ENCODE measurements at places on chromosomes 6 and 20.

GRCh38 chr20:59816146-59816738, 117.2 kb downstream of the SYCP2 start:
- no peaks in the 10 kb centered on the region for H3K4me1 ChIP-seq
- no peak overlapping the region for H3K4me3 ChIP-seq
- H3K27ac ChIP-seq, result no peak overlapping the region
- H3K36me3 ChIP-seq, result no peaks in the 10 kb centered on the region
- DNase-seq, result no peak

GRCh38 chr20:4138056-4138455, 122.7 kb upstream of the RNF24 start:
- peaks cover 5% of the 10 kb centered on the region for H3K27me3 ChIP-seq
- no peak overlapping the region for H3K27ac ChIP-seq
- no peaks in the 10 kb centered on the region for H3K36me3 ChIP-seq
- no peak for DNase-seq

GRCh38 chr6:163741743-163742363, 327.3 kb downstream of the QKI start:
- peaks cover 15% of the 10 kb centered on the region for H3K4me1 ChIP-seq
- no peaks in the 10 kb centered on the region for H3K36me3 ChIP-seq
- no peaks in the 10 kb centered on the region for H3K27me3 ChIP-seq
- H3K27ac ChIP-seq, result no peak overlapping the region
- no peak for DNase-seq
- H3K4me3 ChIP-seq, result no peak overlapping the region

- no peaks in the 10 kb centered on the region for H3K36me3 ChIP-seq
- no peak overlapping the region for H3K4me3 ChIP-seq
- no peak for DNase-seq
- no peaks in the 10 kb centered on the region for H3K4me1 ChIP-seq
Observed at GRCh38 chr6:41453244-41453643, 92.9 kb upstream of the FOXP4 start.

DNA sequence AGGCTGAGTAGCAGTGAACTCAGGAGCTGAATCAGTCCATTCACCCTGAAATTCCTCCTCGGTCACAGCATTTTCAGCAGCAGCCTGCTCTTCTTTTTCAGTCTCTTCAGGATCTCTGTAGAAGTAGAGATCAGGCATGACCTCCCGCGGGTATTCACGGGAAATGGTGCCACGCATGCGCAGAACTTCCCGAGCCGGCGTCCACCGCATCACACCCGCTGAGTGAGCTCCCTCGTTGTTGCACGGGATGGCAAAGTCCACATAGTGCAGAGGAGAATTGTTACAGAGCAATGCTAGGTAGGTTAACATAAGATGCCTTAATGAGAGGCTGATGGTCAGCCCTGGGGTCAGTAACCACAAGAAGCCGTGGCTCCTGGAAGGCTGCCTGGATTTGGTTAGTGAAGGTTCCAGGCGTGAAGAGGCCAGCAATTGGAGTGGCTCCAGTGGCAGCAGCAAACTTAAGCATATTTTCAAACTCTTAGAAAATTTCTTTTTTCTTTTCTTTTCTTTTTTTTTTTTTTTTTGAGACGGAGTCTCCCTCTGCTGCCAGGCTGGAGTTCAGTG, 113.5 kb upstream of the HDAC2 start:
- peaks cover 2% of the 10 kb centered on the region for H3K27me3 ChIP-seq
- no peaks in the 10 kb centered on the region for H3K4me1 ChIP-seq
- H3K27ac ChIP-seq, result no peak overlapping the region

GRCh38 chr6:85685713-85686112, 43.0 kb upstream of the SYNCRIP start:
- DNase-seq, result no peak
- peaks cover 2% of the 10 kb centered on the region for H3K27me3 ChIP-seq
- no peaks in the 10 kb centered on the region for H3K36me3 ChIP-seq
- no peak overlapping the region for H3K27ac ChIP-seq
- no peaks in the 10 kb centered on the region for H3K4me1 ChIP-seq
- no peak overlapping the region for H3K4me3 ChIP-seq

- no peaks in the 10 kb centered on the region for H3K27me3 ChIP-seq
- H3K4me3 ChIP-seq, result no peak overlapping the region
- H3K27ac ChIP-seq, result no peak overlapping the region
- H3K4me1 ChIP-seq, result no peaks in the 10 kb centered on the region
- DNase-seq, result no peak
Observed at GRCh38 chr20:61307686-61308476, 55.8 kb downstream of the CDH4 start.

GRCh38 chr6:138222901-138223546, 4.7 kb upstream of the PBOV1 start:
- H3K4me1 ChIP-seq, result no peaks in the 10 kb centered on the region
- peaks cover 3% of the 10 kb centered on the region for H3K27me3 ChIP-seq
- no peak for DNase-seq

DNA sequence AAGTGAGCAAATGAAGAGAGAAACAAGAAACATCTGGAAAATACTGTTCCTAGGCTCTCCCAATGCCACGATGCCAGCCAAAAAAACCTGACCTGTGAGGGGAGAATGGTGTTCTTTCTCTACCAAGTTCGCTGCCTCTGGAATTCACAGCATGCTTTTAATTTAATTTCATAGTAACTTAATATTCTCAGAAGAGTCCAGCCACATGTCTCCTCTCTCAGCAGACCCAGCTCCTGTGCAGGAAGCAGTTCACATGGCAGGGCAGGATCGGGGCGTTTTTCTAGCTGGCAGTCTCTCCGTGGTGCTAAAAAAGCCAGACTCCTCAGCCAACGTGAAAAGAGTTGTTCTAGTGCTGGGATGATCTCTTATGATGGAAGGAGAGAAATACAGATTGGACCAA, 57.5 kb downstream of the BFSP1 start:
- H3K27me3 ChIP-seq, result no peaks in the 10 kb centered on the region
- H3K4me1 ChIP-seq, result no peaks in the 10 kb centered on the region
- no peak overlapping the region for H3K27ac ChIP-seq
- DNase-seq, result no peak

DNA sequence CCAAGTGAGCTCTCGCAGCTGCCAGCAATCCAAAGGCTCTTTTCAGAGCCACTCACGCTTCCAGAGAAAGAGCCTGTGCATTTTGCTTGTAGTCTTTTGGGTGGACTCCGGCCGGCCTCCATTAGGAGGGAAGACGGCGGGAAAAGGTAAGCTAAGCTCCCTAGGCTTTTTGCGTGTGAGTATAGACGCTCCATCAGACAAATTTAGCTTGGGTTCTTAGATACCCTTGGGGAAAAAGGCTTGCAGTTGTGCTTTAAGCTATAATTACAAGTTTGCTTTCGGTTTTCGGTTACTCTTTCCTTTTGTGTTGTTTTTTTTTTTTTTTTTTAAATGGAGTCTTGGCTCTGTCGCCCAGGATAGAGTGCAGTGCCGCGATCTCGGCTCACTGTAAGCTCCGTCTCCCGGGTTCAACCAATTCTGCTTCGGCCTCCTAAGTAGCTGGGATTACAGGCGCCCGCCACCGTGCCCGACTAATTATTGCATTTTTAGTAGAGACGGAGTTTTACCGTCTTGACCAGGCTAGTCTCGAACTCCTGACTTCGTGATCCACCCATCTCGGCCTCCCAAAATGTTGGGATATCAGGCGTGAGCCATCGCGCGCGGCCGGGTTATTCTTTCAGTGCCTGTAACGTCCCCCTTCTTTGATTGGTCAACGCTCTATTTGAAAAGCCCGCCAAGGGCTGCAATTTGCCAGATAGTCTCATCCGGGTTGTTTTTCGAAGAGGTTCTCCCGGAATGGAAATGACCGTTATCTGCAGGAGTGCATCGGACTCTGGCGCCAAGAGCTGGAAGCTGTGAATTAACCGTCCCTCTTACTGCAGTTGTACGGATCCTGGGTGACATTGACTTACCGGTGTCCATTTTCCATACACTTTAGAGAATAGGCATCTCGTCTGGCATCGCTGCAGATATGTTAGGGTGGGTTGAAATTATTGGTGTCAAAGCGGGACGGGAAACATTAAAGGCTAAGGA, 18.1 kb downstream of the OR2B2 start:
- no peak overlapping the region for H3K4me3 ChIP-seq
- peak; percentile 84 for DNase-seq

- no peaks in the 10 kb centered on the region for H3K36me3 ChIP-seq
- H3K27ac ChIP-seq, result no peak overlapping the region
- H3K4me3 ChIP-seq, result no peak overlapping the region
Observed at GRCh38 chr6:25601800-25602673, 50.0 kb upstream of the SCGN start.

- H3K27me3 ChIP-seq, result peaks cover 30% of the 10 kb centered on the region
- no peaks in the 10 kb centered on the region for H3K36me3 ChIP-seq
- DNase-seq, result peak; percentile 58
- peak overlapping the region; percentile 83 for H3K27ac ChIP-seq
- peak overlapping the region; percentile 32 for H3K4me3 ChIP-seq
Observed at GRCh38 chr6:148758492-148758891, 11.7 kb downstream of the UST start.

- no peak for DNase-seq
- no peak overlapping the region for H3K4me3 ChIP-seq
- H3K27me3 ChIP-seq, result peaks cover 11% of the 10 kb centered on the region
- H3K27ac ChIP-seq, result no peak overlapping the region
- H3K4me1 ChIP-seq, result peaks cover 3% of the 10 kb centered on the region
Observed at GRCh38 chr6:36333931-36334725, 2.6 kb downstream of the BNIP5 start.

DNA sequence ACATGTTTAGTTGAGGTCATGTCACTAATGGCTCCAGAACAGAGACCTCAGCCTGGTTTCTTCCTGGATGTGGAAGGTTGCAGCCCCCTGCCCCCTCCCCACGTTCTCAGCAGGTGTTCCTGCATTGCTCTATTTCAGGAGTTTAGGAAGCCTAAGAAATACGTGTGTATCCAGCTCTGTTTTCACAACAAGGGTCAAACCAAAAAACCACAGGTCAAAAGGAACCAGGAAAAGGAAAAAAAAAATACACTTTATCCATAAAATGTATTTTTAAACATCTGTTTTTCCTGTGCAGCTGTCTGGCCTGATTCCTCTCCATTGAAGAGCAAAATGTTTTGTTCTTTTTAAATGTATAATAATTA, 107.9 kb upstream of the PLEKHG1 start:
- H3K36me3 ChIP-seq, result peaks cover 4% of the 10 kb centered on the region
- H3K4me3 ChIP-seq, result no peak overlapping the region
- no peak for DNase-seq
- H3K27ac ChIP-seq, result no peak overlapping the region

DNA sequence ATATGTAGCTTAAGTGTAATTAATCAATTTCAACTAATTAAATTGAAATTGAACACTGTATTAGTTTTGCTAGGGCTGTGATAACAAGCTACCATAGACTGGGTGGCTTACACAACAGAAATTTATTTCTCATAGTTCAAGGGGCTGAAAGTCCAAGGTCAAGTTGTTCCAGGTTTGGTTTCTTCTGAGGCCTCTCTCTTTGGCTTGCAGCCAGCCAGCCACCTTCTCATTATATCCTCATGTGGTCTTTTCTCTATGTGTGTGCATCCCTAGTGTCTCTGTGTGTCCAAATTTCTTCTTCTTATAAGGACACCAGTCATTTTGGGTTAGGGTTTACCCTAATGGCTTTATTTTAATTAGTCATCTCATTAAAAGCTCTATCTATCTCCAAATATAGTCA, 611.7 kb downstream of the UTRN start:
- H3K4me1 ChIP-seq, result peaks cover 14% of the 10 kb centered on the region
- H3K27ac ChIP-seq, result no peak overlapping the region
- DNase-seq, result no peak
- H3K36me3 ChIP-seq, result peaks cover 2% of the 10 kb centered on the region
- H3K4me3 ChIP-seq, result no peak overlapping the region

DNA sequence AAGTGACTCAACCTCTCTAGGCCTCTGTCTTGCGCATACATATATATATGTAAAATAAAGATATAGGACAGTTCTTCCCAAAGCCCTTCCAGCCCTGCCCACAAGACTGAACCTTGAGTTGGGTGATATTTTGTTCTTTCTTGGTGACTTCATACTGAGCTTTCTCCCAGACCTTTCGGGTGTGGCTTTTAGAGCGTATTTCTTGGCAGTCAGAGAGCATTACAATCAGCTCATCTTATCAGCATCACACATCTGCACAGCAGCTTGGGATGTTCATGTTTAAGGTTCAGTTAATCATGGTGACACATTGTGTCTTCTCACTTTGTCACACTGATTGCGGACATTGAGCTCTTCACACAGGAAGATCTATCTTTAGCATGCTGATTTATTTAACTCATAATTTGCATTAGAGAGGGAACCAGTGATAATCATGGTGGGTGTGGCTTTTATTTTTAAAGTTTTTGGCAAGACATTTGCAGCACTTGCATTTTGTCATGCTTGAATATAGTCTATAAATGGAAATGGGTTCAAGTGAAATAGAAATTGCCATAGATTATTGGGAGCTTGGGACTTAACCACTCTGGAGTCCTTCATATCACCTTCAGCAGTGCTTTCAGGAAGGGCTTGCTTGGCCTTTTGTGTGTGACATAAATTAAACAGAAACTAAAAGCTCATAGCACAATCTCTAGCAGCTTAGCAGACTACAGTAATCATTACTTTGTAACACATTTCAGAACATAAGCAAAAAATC, 8.3 kb downstream of the KIF3B start:
- peaks cover 52% of the 10 kb centered on the region for H3K4me1 ChIP-seq
- peak overlapping the region; percentile 47 for H3K4me3 ChIP-seq
- peak; percentile 26 for DNase-seq
- peak overlapping the region; percentile 79 for H3K27ac ChIP-seq
- H3K36me3 ChIP-seq, result peaks cover 4% of the 10 kb centered on the region
- peaks cover 1% of the 10 kb centered on the region for H3K27me3 ChIP-seq

DNA sequence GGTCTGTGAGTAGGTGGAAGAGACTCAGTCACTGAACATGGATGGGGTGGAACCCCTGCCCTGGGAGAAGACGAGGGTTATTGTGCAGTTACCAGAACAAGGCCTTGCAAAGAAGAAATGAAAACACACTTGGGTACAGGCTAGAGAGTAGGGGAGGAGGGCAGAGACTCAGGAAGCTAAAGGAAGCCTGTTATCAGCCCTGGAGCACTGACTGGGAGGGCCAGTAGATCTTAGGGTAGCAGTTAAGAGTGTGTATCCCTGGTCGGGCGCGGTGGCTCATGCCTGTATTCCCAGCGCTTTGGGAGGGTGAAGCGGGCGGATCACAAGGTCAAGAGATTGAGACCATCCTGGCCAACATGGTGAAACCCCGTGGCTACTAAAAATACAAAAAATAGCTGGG, 74.4 kb downstream of the SASH1 start:
- H3K36me3 ChIP-seq, result no peaks in the 10 kb centered on the region
- no peak overlapping the region for H3K4me3 ChIP-seq
- no peaks in the 10 kb centered on the region for H3K4me1 ChIP-seq

DNA sequence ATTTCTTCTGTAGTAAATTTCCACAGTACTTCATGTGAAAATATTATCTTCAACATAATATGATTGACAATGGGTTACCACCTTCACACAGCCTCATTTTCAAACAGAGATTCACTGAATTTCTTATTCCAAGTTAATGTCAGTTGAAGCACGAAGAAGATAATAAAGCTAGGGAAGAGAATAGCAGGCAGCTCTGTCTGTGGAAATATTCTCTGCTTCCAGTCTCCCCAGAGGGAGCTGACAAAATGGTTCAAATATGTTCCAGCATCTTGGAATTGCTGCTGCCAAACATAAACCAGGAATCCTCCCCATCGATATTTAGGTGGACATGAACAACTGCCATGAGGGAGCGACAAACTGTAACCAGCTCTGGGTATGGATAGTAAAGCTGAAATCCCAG, 224.8 kb downstream of the GJA1 start:
- no peaks in the 10 kb centered on the region for H3K4me1 ChIP-seq
- peaks cover 4% of the 10 kb centered on the region for H3K27me3 ChIP-seq
- H3K4me3 ChIP-seq, result no peak overlapping the region
- no peak for DNase-seq

GRCh38 chr20:1331101-1331500, 2.2 kb upstream of the SDCBP2 start:
- DNase-seq, result no peak
- H3K36me3 ChIP-seq, result no peaks in the 10 kb centered on the region
- H3K4me3 ChIP-seq, result no peak overlapping the region
- peaks cover 1% of the 10 kb centered on the region for H3K27me3 ChIP-seq
- H3K27ac ChIP-seq, result no peak overlapping the region
